ENCODE measurements at places on chromosomes 2 and 18. TPM values are rescaled to one million over a fixed set of nuclear protein-coding genes. Genes with fewer than 3 reads are reported as not detected.

The TEX44 gene
- total RNA-seq = not detected

The CRYGC gene
- not detected for total RNA-seq

The DUSP11 gene
- total RNA-seq = 22.1 TPM

The SERPINB7 gene
- total RNA-seq = not detected

The YPEL5 gene
- 101 TPM for total RNA-seq

The FABP1 gene
- total RNA-seq = not detected

The ALK gene
- 0.30 TPM for total RNA-seq

The DPY30 gene
- 38.4 TPM for total RNA-seq

The CRYGB gene
- not detected for total RNA-seq

DNA sequence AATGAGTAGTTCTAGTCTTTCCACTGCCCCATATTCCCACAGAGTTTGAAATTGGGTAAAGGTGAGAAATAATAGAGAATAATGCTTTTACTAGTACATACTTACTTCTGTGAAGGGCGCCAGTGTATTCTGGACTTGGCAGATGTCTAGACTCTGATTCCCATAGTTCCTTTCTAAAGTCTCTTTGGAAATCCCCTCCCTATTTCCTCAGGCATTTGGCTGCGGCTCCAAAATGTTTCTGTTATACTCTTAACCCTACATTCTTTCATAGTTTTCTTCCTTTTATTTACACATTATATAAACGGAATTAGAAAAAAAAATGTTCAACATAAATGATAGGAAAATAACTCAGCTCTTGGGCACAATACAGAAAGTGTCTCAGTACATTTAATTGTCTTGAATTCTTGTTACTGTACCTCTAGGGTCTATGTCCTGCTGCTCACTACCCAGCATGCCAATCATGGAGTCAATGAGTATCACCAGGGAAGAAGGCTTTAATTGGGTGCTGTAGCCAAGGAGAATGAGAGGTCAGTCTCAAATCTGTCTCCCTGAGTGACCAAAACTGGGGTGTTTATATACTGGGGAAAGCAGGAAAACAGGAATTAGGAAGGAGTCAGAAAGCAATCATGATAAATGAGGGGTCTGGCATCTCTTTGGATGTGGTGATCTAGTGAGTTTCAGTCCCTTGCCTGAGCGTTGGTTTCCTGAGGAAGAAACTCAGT lies 147.8 kb upstream of the MMADHC start:
- no peak for DNase-seq

DNA sequence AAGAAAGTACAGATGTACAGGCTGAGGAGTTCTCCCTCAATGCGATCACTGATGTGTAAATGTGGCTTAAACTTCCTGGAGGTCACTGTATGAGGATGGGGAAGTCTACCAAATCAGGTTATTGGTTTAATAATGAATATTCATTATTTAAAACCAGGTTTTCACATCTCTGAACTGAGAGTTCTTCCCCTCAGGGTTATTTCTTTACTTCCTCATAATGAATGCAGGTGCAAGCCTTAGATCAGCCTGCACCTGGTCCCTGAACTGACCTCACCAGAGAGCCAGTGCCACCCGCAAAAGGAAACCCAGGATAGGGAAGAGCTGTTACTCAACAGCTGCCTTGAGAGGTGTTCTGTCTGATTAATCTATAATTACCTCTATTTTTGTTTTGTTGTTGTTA lies 369.0 kb downstream of the EPHA4 start:
- no peak for DNase-seq

DNA sequence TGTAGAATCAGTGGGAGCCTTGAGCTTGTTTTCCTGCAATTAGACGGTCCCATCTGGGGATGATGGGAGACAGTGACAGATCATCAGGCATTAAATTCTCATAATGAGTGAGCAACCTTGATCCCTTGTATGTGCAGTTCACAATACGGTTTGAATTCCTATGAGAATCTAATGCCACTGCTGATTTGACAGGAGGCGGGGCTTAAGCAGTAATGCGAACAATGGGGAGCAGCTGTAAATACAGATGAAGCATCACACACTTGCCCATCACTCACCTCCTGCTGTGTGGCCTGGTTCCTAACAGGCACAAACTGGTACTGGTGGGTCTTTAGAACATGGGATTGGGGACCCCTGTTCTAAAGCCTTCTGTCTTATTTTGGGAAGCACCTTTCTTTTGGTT lies 17.9 kb upstream of the NYAP2 start:
- no peak for DNase-seq

- DNase-seq = peak; percentile 21
These were observed 11.2 kb downstream of the SLC66A2 start for GRCh38 chr18:79940126-79940813.

DNA sequence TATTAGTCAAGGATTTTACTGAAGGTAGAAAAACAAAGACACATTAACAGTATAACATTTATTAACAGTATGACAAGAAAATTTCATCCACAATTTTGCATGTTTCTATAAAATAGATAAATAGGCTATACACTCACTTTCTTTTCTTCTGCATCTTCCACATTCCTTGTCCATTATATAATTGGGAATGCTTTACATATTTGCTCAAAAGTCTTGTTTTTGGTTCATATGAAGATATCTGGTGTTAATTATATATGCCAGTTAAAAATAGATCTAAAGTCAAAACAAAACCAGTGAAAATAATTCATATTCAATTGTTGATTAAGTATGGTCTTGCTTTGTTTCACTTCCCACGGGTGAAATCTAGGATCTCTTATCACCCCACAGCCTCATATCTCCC lies 53.4 kb downstream of the SERPINB7 start:
- no peak for DNase-seq

DNA sequence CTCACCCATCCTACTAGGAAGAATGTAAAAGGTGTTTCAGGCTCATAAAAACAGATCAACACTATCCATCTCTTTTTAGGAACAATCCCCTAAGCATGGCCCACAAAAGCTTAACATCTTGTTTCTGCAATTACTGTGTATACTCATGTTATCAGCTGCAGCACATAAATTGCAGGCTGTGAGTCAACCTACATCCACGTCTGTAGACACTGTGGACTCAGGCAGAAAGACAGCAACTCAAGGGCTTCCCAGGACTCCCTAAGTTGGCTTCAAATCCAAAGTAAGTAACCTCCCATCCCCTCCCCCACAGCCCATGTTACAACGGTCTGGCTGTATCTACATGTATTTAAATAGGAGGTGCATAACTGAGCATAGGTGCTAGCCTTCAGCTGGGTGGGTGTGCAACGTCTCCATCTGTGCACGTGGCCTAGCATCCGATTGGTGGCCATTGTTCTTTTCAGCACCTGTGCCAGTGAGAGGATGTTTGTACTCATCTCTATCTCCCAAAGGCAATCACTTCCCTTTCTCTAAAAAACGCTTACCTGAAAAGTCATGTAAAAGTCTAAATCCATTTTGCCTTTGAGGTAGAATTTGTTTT lies 30.1 kb downstream of the UXS1 start:
- no peak for DNase-seq

DNA sequence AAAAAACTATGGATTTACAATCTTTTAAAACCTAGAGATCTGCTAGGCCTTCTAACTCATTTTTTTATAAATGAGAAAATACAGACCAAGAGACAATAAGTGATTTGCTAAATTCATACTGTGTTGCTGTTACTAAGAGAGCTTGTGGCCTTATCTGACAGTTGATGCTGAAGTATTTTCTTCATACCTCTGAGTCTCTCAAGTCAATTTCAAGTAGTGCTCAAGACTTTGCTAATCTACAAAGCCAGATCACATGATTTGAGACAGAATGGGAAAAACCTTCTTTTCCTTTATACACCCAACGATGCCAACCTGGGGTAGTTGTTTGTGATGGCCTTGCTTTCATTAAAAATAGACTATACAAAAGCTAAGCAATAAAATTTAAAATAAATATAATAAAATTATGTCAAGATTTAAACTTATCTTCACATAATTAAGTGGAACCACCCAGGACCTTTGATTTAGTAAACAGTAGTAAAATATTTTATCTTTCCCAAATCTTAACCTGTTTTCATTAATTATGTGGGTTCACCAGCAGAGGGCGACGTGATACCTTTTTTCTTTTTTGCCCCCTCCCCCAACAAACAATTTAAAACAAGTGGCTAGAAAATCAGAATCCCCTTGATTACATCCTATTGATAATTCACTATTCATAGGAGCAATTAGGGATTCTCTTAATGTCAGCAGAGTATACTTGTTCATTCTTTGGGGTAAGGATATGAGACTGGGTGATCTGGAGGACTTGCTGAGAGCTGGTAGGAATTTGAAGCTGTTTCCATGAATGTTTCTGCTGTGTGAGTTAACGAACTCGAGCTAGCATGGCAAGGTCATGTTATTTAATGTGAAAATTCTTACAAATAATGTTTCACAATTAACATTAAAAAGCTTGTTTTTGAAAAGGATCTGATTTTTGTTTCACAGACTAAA lies 49.6 kb upstream of the SLC5A7 start:
- no peak for DNase-seq

- DNase-seq = no peak
These were observed 5.8 kb upstream of the TLK1 start for GRCh38 chr2:171166328-171166983.

GRCh38 chr2:188406414-188406813 lies 114.7 kb downstream of the GULP1 start:
- DNase-seq = no peak

- no peak for DNase-seq
These were observed 247.8 kb upstream of the KLHL29 start for GRCh38 chr2:23137166-23137565.

GRCh38 chr2:240820607-240821428 lies 799 bp upstream of the KIF1A start:
- no peak for DNase-seq

DNA sequence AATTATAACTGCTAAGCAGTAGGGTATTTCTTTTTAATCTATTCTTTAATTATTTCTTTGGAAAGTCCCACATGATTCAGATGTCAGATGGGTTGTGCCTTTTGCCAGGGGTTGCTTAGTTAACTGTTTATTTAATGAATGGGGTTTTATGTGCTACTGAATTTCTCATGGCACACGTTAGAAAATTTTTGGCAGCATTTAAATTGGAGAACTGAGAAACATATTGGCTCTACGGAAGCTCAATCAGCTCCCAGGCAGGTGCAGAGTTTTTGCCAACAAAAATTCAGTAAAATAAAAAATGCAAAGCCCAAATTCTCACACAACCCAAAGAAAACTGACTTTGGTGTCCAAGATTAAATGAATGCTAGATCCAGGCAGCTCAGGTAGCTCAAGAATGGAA lies 467.2 kb downstream of the NRXN1 start:
- DNase-seq = no peak

DNA sequence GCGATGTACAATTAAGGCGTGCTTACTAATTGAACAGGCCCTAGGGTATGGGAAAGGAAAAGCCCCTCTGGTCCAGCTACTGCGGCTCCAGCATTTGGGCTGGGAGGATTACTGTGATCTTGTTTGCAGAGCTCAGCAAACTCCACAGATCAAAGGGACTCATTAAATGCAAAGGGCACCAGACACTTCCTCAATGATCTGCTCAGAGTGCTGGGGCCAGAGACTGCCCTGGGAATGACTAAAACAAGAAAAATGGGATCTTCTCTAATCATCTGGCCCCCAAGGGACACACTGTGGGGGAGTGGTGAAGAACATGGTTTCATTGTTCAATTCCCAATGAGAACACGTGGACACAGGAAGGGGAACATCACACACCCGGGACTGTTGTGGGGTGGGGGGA lies 85.0 kb downstream of the MARCHF4 start:
- no peak for DNase-seq

DNA sequence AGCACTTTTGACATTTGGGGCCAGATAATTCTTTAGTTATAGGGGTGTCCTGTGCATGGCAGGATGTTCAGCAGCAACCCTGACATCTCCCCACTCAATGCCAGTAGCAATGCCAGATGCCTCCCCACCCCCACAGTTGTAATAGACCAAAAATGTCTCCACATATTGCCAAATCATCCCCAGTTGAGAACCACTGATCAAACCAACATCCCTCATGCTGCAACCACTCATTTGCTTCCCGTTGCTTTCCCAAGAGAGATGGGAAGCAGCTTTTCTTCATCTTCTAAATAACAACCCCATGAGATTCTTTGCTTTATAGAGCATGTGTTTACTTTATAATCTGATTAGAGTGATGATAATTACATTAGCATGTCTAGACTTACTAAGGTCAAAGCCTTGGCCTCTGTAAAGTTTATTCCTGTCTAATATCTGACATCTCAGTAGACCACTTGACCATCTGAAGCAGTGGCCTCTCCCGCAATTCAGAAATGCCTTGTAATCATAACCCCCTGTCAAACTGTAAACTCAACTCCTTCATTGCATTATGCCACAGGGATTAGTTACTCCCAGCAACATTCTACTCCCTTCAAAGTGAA lies 28.7 kb upstream of the C1D start:
- no peak for DNase-seq

GRCh38 chr2:100647709-100648108 lies 84.9 kb downstream of the PDCL3 start:
- no peak for DNase-seq

- DNase-seq = no peak
These were observed 29.5 kb upstream of the ITGB6 start for GRCh38 chr2:160229591-160229990.

All from aorta (tissue), 5 donors.